ENCODE measurements at places on chromosomes 13 and 19. TPM values are rescaled to one million over a fixed set of nuclear protein-coding genes. Genes with fewer than 3 reads are reported as not detected.

DNA sequence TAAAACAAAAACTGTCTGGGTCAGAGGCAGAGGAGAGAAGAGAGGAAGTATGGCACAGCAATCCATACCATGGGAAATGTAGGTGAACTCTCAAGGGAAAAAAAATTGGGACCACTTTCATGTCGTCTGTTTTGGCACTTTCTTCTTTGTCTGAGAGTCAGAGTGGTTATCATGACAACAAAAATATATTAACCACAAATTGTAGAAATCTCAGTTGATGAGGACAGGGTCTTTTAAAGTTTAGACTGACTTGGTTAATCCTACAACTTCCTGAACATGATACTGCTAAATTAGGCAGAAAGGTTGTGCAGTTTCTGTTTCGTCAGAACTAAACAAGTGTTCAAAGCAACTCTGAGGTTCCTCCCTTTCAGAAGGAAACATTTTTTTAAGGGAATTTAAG lies 15.2 kb downstream of the KLF5 start:
- DNase-seq = no peak

GRCh38 chr13:85659493-85659892 lies 139.7 kb downstream of the SLITRK6 start:
- no peak for DNase-seq

GRCh38 chr19:17889609-17890214 lies 18.0 kb downstream of the SLC5A5 start:
- DNase-seq = peak; percentile 36

GRCh38 chr19:511101-511851 lies 4.0 kb downstream of the TPGS1 start:
- DNase-seq = no peak

SLAIN1 gene
- not detected for total RNA-seq

AMER2 gene
- total RNA-seq = not detected

PRTN3 gene
- not detected for total RNA-seq
